ENCODE measurements at places on chromosomes 12 and 14. TPM values are rescaled to one million over a fixed set of nuclear protein-coding genes. Genes with fewer than 3 reads are reported as not detected.

The CABP1 gene
- 0.11 TPM for total RNA-seq

The CYP27B1 gene
- total RNA-seq: 1.4 TPM

The NIN gene
- 98.5 TPM for total RNA-seq

The GSKIP gene
- 11.9 TPM for total RNA-seq

The RPAP3 gene
- total RNA-seq: 26.4 TPM

The KRT73 gene
- total RNA-seq: 69.7 TPM

DNA sequence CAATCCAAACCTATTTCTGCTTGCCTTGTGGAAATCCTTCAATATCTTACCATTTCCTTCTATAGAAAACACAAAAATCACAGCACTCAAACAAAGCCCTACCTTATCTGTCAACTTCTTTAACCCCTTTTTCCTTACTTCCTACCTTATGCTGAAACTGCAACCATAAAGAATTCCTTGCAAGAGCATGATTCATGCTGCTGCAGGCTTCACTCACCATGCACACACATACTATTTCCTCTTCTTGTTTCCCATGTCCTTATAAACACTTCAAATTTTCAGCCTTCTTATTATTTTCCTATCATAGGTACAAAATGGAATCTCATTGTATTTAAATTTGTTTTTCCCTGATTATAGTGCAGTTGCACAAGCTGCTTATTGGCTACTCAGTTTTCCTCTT is 23.3 kb downstream of the LMNTD1 start:
- no peak for DNase-seq

- no peak for DNase-seq
These were observed 239.1 kb upstream of the ARID2 start for GRCh38 chr12:45490232-45490881.

GRCh38 chr12:3607039-3607720 is 116.2 kb downstream of the PRMT8 start:
- no peak for DNase-seq

GRCh38 chr12:68425998-68426397 is 93.8 kb upstream of the MDM1 start:
- DNase-seq: no peak

DNA sequence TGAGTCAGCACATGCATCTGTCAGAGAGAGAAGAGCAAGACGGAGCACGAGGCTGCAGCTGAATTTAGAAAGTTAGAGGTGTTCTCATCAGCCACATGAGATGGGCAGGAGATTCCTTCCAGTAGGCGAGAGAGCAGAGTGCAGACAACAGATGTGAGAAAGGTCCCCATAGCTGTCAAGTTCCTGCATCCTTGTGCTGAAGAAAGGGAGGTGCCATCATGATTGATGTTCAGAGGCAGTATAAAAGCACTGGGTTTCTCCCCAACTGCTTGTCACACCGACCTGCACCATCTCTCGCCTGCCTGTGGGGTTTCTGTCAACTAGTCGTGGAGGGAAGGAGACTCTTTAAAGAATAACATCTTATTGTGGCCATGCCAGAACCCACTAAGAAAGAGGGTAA is at the start of gene MYBPC1:
TSS of gene MYBPC1 (plus strand) at position 272 of the 400 bp plus-strand sequence. CDS start at position 372, 100 bp downstream.
- DNase-seq: no peak

DNA sequence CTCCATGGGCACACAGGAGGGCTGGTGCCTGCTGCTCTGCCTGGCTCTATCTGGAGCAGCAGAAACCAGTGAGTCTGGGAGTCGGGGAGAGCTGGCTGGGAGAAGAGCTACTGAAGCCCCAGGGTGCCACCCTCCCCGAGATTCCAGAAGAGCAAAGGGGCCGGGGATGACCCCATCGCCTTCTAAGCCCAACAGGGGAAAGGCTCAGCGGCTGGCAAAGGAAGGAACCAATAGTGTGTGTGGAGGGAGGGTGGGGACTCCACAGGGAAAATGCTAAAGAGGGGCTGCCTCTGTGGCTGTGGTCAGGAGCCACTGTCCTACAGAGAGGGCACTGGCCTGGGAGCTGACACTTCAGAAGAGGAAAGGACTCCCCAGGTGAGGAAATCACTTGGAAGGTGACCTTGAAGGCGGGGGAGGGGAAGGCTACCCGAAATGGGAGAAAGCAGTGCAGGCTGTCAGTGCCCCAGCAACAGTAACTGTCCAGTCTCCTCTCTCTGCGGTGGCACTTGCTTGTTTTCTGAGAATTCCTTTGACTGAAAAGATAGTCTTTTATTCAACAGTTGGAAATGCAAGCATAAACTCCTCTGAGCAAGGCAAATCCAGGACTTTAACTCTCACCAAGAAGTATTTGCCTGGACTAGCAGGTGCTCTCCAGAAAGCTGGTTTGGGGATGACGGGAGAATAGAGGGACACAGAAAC is 552 bp downstream of the TAPBPL start:
- DNase-seq: no peak

GRCh38 chr14:94893411-94894160 is 123.7 kb upstream of the GSC start:
- DNase-seq: no peak

- no peak for DNase-seq
These were observed 107.9 kb downstream of the ALG10B start for GRCh38 chr12:38424436-38424835.

GRCh38 chr14:93592786-93593185 is 162.0 kb downstream of the UNC79 start:
- DNase-seq: no peak

DNA sequence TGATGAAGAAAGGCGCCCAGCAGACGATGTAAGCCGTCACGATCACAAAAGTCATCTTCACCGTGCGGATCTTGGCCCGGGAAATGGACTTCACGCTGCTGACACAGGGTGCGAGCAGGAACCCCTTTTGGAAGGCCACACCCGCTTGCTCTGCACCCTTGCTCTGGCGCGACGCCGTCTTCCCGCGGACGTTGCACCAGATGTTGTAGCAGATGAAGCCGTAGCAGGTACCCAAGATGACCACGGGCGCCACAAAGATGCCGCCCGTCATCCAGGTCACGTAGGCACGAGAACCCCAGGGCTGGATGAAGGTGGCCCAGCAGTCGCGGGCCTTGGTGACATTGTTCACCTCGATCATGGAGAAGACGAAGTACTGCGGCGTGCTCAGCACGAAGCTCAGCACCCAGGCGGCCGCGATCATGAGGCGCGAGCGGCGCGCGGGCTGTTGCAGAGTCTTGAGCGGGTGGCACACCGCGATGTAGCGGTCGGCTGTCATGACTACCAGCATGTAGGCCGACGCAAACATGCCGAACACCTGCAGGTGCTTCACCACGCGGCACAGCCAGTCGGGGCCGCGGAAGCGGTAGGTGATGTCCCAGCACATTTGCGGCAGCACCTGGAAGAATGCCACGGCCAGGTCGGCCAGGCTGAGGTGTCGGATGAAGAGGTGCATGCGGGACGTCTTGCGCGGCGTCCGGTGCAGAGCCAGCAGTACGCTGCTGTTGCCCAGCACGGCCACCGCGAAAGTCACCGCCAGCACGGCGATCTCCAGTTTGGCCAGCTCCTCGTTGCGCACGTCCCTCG is 890 bp downstream of the AVPR1A start:
- DNase-seq: no peak

GRCh38 chr14:52862632-52863333 is 71.4 kb upstream of the GNPNAT1 start:
- no peak for DNase-seq

- DNase-seq: no peak
These were observed 127.2 kb downstream of the DHRS2 start for GRCh38 chr14:23763394-23763793.

GRCh38 chr12:26269562-26270284 is 74.3 kb downstream of the SSPN start:
- no peak for DNase-seq

GRCh38 chr14:53814392-53814791 is 142.2 kb downstream of the BMP4 start:
- no peak for DNase-seq

DNA sequence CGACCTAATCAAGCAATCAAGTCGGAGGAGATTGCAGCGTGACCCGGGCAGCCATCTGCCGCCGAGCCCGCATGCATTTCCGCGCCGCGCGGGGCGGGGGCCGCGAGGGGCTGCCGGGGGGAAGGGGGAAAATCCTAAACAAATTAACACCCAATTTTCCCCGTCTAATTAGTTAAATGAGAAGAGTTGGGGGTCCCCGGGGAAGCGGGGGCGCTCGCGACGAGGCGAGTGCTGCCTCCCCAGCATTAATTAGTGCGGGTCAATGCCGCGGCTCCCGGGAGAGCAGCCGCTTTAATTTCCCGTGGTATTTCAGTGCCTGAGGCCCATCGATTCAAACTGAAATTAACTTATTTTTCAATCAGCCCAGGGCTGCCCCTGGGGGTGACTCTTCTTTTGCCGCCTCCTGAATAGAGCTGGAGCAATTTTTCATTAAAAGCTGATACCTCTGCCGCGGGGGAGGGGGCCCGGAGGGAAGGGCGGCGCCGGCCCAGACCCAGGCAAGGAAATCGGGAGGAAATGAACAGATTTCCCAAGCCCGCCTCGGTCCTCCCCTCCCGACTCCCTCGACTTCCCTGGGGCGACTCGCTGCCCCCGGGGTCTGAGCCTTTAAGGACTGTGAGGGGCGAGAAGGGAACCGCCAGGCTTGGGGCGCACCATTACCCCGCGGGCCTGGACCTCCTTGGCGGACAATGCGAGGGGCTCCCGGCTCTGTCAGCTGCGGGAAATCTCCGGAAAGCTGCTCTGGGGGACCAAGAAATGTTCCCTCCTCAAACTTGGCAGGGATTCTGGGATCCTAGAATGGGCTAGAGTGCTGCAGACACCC is 18.9 kb downstream of the VSX2 start:
- no peak for DNase-seq

DNA sequence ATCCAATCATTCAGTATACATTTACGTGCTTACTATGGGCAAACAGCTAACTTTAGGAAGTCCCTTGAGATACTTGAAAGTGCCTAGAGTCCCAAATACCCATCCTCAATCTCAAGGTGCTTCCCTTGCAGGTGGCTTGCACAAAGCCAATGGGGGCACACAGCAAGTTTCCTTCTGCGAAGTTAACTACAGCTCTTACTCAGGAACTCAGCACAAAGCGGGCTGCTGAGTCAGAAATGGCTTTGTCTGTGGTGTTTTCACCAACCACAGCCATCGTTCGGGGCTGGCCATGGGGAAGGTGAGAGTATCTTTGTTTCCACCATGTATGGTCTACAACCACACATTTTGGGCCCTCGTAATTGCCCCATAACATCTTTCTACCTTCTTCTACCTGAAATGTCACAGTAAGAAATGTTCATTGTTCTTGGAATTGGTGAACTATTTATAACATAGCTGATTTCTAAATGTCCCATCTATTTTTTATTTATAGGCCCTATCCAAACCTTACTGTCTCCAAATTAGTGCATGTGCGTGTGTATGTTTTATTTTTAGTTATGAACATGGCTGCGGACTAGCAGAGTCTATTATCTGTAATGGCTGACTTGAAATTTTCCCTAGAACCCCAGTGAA is 13.9 kb downstream of the MFAP5 start:
- no peak for DNase-seq

DNA sequence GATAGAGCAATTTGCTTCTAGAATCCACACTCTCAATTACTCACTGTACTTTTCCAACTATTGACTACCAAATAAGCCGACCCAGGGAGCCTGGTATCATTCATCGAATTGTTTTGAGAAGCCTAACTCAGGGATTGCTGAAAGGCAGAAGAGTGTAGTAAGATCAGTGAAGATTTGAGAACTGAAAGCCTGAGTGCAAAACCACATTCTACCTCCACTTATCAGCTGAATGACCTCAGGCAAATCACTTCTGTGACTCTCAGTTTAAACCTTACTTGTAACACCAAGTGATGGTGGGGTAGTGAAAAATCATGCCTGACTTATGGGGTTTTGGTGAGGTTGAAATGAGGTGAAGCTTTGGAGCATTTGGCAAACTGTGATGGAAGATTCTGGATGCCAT is 126.1 kb upstream of the MAX start:
- no peak for DNase-seq

DNA sequence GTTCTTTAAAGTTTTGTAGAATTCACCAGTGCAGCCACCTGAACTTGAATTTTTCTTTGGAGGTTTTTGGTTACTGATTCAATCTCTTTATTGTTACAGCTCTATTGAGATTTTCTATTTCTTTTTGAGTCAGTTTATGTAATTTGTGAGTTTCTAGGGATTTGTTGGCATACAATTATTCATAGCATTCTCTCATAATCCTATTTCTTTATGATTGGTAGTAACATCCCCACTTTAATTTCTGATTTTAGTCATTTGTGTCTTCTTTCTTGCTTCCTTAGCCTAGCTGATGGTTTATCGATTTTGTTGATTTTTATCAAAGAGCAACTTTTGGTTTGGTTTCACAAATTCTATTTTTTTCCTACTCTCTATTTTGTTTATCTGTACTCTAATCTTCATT is 17.9 kb upstream of the BBS10 start:
- no peak for DNase-seq

DNA sequence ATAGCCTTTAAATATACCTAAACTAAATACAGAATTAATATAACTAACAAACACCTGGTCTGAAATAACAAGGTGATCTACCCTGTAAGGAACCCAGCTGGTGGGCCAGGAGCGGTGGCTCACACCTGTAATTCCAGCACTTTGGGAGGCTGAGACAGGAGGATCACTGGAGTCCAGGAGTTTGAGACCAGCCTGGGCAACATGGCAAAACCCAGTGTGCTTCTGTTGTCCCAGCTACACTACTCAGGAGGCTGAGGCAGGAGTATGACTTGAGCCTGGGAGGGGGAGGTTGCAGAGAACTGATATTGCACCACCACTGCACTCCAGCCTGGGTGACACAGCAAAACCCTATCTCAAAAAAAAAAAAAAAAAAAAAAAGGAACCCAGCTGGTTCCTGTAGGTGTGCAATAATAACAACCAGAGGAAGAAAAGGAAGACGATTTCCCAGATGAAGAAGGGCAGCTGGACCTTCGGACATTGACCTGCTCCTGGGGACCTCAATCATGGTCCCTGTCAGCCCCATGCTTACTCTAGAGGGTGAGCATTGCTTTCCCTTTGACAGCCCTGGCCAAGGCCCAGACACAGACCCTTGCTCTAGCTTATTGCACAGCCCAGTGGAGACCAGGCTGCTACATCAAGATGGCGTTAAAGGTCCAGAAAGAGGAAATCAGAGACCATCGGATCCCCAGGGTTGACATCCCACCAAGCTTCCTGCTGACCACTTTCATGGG is 5.4 kb downstream of the FOS start:
- DNase-seq: no peak

DNA sequence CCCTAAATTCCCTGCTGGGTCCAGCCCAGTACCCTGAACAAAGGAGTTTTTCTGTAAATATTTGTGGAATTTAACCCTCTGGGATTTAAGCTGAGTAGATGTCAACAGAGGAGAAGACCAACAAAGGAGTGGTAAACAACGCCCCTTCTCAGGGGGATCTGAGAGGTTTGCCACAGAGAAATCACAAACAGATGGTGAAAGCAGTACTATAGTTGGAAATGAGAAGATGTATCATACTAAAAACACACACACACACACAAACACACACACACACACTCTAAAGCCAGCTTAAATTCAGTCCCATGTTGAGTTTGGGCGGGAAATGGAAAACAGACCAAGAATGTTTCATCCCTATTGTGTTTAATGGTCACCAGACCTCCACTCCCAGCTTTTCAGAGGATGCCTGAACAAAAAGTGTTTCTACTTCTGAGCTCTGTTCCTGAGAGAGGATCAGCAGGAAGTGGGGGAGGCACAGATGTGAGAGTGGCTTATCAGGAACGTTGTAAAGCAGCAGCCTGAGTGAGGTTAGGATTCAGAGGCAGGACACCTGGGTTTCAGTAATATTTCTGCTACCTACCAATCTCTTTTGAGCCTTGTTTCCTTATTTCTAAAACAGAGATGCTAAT is 3.2 kb downstream of the BIN2 start:
- no peak for DNase-seq
